ENCODE measurements at places on chromosomes 3 and 15.

DNA sequence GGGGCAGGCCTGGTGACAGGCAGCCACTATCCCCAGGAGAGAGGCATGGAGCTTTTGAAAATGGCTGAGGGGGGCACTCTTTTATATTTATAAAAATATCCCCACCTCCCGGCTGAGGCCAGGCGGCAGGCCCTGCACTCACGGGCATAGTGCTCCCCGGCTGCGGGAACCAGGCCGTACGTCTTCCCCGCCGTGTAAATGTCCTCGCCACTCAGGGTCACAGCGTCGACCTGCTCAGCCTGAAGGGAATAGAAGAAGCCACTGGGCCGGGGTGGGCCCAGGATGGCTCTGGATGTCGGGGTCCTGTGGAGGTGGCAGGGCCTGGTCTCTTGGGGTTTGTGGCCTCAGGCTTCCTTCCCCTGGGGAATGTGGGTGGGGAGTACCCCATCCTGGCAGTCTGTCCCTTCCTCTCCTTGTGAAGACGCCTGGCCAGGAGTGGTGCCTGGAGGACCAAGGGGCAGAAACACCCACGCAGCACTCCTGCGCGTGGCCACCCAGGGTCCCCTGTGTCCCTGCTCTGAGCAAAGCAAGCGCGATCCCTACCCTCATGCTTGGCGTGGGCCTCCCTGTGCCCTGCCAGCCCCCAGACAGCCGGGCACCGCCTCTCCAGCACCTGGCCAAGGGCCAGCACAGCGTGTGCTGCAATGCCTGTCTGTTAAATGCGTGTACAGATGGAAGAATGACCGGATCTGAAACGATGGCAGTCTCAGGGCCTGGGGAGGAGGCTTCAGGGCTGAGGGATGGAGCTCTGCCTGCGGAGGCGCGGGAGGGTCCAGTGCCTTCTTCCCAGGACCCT lies 18.9 kb downstream of the MELTF start:
- DNase-seq: no peak

DNA sequence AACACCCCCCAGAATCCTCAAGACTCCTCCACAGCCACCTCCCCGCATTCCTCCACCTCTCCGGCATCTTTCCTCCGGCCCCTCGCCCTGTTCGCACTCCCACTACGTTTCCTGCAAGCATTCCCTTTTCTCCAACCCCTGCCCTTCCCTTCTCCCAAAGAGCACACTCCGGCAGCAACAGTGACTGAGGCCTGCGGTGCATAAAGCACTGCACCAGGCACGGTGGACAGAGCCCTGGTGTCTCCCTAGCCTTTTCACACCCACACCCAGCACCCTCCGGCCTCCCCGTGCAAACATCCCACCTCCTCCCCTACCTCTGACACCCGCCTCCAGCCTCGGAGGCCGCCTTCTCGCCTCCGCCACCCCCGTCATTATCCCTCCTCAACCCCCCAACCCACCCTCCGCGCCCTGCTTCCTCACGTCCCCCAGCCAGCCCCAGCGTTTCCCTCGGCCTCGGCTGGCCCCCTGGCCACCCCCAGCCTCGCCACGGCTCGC lies 577 bp downstream of the ZNF148 start:
- DNase-seq: peak; percentile 42

GRCh38 chr3:130341882-130342281 lies 3.6 kb upstream of the COL6A5 start:
- no peak for DNase-seq

DNA sequence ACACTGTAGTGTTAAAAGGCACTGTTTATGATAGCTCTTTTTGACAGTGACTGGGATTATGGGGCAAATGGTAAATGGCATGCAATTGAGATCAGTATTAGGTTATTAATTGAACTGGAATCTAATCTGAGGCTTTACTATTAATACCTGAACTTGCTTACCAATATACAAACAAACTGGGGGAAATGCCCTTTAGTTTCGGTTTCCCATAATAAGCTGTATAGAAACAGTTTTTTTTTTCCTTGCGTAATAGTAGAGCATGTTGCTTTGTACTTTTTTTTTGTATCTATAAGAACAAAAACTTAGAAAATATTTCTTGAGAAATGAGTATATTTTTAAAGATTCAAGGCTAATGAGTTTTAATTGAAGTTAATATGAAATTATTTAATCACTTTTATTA lies 95.0 kb downstream of the FNDC3B start:
- no peak for DNase-seq

- DNase-seq: no peak
Measured at GRCh38 chr3:16112910-16113504, 61.5 kb upstream of the GALNT15 start.

- no peak for DNase-seq
Measured at GRCh38 chr3:152943645-152944044, 108.7 kb downstream of the P2RY1 start.

- no peak for DNase-seq
Measured at GRCh38 chr15:90799639-90800170, 68.7 kb upstream of the FURIN start.

DNA sequence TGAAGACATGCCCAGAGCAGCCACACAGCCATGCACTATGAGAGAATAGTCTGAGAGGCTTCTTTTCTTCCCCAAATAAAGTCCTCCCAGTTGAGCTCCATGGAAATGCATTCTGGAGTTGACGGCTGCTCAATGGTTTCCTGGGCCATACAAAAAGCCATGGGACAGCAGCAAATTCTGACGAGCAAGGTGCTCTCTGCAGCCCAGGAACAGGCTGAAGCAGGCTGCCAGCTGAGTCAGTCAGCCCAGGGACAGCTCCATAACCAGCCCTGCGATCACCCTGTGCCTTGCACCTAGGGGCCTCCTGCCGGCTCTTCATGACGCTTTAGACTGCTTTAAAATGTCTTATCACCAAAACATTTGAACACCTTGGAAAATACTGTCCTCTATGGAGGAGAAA lies 256.3 kb upstream of the CHRNA7 start:
- no peak for DNase-seq

DNA sequence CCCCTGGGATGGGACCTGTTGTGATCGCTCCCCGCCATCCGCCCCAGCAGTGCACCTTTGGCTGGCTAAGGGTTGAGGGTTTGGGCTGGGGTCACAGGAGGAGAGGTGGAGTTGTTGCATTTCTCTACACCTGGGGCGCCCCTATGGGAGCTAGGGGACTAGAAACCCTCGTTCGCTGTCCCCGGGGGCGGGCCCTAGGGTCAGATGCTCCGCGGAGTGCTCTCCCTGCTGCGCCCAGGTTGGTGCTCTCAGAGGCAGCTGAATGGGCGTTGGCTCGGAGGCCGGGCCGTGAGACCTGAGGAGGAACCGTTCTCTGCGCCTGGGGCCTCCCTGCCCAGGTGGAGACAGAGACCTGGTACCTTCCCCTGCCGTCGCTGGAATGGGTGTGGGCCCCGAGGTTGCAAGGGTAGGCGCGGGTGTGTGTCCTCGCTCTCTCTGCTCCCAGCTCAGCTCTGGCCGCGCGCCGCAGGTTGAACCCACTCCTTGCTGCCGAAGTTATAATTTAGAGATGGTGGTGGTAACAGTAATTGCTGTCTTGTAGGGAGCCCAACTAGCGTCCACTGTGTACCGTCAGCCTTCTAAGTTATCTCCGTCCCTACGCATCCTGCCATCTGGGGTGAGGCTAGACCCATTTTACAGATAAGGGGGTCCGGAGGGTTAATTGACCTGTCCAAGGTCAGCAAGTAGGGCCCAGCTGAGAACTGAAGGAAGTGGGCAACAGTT lies 965 bp downstream of the FLNB start:
- DNase-seq: peak; percentile 61

- DNase-seq: no peak
Measured at GRCh38 chr3:28556195-28556594, 207.6 kb upstream of the AZI2 start.

- DNase-seq: no peak
Measured at GRCh38 chr15:47265686-47266085, 451.6 kb upstream of the SEMA6D start.

DNA sequence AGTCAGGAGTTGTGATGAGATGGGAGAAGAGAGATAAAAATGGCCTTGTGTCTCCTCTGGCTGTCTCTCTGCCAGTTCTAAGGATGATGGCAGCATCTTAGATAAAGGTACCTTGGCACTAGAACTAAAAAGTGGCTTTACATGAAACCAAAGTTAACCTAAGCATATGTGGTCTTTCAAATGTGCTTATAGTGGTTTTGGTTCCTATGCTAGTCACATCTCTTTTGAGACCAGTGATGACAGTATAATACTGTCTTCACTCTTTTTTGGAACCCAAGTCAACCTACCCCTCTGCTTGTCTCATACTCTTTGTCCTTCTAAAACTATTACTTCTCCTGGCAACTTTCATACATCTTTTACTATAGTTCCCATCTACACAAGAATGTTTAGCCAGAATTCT lies 142.2 kb upstream of the SATB1 start:
- no peak for DNase-seq

- no peak for DNase-seq
Measured at GRCh38 chr3:155846119-155846518, 8.1 kb downstream of the SLC33A1 start.

DNA sequence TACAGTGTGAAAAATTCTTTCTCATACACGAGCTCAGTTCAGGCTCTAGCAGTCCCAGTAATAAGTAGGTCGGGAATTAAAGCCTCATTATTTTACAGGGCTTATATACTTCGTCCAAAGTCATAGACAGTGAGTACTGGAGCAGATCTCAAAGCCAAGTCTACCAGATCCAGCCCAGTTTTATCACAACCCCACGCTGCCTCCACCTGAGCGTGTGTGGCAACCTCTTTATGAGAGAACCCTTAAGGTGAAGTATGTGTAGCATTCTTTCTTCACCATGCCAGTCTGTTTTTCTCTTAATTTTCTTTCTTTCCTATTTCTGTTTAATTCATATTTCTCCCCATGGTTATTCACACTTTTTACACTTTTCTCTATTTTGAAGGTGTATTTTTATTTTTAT lies 574.6 kb upstream of the ARPP21 start:
- no peak for DNase-seq

DNA sequence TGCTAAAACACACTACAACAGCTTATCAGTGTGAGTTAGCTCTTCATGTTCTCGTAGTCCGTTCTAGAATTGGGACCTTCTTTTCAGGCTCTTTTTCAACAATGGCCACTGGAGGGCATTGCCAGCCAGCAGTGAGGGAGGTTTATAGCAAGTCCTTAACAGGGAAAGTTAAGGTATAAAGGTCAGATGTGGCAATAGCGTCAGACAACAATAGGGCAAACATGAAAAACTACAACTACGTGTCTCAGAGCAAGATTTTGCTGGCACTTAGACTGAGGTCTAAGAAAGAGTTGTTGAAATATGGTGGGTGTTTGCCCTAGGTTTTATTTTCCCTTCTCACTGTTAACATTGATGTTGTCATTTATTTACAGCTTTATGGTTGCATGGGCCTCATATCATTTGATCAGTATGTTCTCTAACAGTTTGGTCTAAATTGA lies 161.4 kb downstream of the GMNC start:
- DNase-seq: no peak

DNA sequence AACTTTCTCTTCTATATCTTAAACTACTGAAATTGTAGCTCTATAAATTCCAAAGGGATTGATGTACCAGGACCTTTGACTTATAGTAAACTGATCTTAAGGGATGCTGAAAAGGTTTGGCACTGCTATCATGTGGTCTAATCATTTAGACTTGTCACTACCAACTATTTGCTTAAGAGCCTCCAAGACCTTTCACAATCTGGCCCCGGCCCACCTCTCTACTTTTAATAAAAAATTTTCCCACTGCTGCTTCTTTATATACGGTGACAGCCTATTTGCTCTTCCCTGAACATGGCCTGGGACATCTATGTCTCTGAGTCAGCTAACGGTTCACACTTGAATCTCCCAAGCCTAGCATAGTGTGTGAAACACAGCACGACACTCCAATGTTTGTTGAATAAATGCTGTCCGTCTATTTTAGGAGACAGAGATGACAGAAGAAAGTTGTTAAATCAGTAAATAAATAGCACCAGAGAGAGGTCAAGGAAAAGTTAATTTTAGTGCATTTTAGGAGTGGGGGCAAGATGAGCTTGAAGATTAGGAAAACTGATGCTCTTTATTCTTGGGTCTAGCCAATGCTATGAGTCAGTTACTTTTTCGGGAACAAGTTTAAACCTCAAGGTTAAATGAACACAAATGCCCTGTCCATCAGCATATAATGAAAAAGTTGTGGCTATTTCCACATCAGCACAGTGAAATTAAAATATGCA lies 212.9 kb downstream of the TIGIT start:
- DNase-seq: no peak

DNA sequence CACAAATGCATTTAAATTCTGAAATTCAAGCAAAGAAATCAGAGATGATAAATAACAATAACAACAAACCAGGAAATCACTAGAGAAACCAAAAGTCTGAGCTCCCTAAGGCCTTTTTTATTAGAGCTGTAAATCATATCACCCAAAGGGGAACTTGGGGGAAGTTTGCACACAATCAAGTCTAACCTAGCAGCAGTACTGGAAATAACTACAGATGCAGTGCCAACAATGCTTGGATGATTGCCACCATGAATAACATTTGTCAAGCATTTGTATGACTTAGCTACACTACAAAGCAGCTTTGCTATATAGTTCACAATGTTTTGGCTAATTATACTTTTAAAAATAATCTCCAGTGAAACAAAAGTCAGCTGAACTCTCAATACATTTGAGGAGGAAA lies 27.8 kb downstream of the SHQ1 start:
- DNase-seq: no peak

All from CD8-positive, alpha-beta T cell (primary cell).